Nephron progenitor cell (in vitro differentiated cells): ENCODE measurements at places on chromosomes 11 and 22.

DNA sequence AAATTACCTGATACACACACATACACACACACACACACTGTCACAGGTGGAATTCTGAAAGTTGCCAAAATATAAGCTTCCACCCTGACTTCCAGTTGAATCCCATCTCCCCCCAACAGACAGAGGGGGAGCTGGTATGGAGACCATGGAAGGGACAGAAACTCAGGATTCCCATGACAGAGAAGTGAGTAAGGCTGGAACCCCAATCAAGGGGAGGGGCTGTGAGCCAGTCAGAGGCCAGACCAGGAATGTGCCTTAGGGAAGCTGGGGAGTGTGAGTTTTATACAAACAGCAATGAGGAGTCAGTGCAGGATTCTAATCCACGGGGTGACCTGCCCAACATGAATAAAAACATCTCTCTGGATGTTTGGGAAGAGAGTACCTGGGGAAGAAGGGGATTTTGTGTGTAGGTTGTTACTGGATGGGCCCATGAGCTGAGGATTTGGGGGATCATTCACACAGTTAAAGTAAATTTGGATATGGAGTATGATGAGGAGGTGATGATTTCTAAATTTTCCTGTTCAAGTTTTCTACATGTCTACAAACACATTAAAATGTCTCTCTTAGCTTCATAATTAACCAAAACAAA, 38.7 kb upstream of the TOP3B start:
- no peak for DNase-seq

DNA sequence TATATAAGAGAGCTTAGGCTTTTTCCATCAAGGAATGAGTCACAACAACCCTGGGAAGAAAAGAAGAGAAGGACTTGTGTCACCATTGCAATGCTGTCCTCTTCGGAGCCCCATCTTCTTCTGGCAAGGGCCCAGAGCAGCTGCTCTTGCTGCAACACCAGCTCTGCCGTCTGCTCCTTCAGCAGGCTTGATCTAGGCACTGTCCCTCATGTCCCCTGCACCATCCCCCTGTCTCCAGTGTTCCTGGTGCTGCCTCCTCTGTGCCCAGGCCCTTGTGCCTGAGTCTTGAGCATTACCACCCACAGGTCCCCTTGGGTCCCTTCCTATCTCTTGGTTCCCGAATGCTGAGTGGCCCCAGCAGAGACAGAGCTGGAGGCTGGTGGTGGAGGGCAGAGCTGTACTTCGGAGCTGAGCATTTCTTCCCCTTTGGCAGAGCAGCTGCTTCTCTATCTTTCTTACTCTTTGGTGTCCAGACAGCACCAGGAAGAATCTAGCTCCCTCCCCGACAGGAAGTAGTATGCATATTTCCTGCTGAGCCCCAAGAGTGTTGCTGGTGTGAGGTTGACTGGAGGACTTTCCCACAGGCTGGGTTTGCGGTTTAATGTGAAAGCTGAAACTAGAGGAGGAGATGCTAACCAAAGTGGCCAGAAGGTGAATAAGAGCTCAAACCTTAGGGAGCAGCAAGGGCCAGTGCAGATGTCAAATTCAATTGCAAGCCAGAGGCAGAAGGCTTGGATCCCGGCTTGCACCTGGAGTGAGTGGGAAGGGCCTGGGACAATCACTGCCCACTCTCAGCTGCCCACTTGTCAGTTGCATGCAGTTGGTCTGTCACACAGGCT, 27.8 kb downstream of the WEE1 start:
- DNase-seq = no peak

- no peak for DNase-seq
Measured at GRCh38 chr22:28909375-28909774, 26.0 kb downstream of the ZNRF3 start.

DNA sequence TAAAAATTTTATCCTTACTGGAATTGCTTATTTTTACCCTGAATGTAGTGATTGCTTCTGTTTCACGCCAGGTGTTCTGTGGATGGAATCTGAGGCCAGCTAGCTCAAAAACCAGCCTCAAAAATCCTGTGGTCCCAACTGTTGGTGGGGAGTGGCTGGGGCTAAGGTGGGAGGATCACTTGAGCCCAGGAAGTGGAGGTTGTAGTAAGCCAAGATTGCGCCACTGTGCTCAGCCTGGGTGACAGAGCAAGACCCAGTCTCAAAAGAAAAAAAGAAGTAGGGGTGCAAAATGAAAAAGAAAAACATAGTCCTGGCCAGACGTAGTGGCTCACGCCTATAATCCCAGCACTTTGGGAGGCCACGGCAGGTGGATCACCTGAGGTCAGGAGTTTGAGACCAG, 27.0 kb upstream of the SLC5A1 start:
- no peak for DNase-seq

DNA sequence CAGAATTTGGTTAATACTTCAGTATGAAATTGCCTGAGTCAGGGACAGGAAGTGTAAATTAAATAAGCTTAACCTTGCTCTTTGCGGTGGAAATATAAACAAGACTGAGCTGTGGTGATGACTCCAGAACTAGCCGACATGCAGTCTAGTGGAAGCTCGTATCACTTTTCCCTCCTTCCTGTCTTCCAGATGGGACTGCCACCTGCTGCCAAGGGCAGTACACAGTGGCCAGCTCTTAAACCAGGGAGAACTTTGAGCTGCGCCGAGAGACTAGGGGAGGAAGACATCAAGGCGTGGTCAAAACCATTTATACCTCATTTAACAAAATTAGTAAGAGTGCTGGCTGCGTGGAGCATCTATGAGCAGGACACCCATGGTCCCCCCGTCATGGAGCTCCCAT, 31.3 kb upstream of the CTTN start:
- no peak for DNase-seq

- peak; percentile 81 for DNase-seq
Measured at GRCh38 chr11:131691181-131692041, 321.0 kb downstream of the NTM start.

GRCh38 chr11:3894128-3894731, 38.8 kb downstream of the STIM1 start:
- DNase-seq = no peak

DNA sequence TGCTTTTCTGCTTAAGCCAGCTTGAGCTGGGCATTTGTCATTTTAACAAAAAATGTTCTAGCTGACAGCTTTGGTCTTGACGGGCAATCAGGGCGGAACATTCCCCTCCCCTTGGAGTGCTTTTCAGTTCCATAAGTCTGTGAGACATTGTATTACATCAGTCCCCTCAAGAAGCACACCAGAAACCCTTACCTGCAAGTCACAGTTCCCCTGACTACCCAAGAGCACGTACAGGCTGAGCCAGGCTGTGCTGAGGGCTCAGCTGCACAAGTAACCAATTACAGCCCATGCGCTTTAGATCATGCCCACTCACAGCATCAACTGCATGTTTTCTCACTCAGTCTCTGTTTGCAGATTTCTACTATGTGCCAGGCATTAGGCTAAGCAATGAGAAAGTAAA, 19.1 kb downstream of the HIRA start:
- no peak for DNase-seq

DNA sequence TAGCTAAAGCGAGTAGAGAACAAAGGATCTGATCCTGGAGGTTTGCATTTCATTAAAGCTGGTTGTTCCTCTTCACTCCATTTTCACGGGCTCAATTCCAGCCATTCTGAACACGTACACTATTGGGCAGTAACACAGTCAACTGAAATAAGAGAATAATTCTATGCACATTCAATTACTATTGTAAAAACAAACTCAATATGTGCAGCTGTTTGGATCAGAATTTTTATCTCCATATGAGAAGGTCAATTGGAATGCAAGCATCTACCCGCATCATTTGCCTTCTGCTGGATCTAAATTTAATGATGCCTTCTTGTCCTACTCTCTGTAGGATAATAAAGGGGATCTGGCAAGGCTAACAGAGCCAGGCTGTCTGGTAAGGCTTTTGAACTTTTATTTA, 562.8 kb upstream of the CCDC179 start:
- DNase-seq = no peak

- DNase-seq = no peak
Measured at GRCh38 chr11:95616256-95616804, 173.3 kb downstream of the FAM76B start.

- DNase-seq = no peak
Measured at GRCh38 chr22:47287516-47287915, 525.1 kb downstream of the TBC1D22A start.

DNA sequence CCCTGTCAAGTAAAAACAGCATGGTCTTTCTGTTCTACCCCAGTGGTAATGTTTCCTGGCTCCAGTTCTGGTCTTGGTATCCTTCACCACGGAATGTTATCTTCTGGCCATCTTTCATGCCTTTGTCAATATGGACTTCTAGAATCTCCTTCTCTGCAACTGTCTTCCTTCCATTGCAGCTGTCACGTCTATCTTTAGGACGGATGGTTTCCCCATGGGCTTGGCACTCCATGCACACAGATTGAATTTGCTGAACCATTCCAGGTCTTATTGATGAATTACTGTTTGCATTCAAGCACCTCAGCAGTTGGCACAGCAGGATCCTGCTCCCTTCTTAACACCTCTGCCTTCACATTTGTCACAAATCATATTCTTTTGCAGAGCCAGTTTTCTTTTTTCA, 44.9 kb upstream of the SLC25A18 start:
- no peak for DNase-seq

DNA sequence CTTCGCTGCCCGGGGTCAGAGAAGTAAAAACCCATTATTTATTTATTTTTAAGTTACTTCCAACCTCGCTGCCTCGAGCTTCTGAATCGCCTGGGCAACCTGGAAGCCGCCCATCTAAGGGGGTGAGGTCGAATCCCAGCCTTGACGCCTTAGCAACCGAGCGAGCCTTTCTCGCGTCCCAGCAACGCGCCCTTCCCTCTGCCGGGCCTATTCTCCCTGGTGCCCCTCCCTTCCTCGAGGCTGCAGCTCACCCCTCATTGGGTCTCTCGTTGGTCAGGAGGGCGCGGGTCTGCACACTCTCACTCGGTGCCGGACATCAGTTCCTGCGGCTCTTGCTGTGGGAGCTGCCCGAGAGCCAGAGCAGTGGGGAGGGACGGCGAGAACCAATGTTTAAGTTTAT, at the start of gene CCDC81:
Gene CCDC81 (plus strand): TSS at position 302 of the 400 bp plus-strand sequence. CDS start 277 bp downstream, outside the sequence.
- DNase-seq = peak; percentile 58

GRCh38 chr11:16326679-16327297, 29.6 kb downstream of the SOX6 start:
- no peak for DNase-seq

DNA sequence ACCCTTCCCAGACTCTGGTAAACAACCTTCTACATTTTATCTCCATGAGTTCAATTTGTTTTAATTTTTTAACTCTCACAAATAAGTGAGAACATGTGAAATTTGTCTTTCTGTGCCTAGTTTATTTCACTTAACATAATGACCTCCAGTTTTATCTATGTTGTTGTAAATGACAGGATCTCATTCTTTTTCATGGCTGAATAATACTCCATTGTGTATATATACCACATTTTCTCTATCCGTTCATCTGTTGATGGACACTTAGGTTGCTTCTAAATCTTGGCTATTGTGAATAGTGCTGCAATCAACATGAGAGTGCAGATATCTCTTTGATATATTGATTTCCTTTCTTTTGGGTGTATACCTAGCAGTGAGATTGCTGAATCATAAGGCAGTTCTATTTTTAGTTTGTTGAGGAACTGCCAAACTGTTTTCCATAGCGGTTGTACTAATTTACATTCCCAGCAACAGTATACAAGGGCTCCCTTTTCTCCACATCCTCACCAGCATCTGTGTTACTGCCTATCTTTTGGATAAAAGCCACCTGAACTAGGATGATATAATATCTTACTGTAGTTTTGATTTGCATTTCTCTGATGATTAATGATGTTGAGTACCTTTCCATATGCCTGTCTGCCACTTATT, 93.9 kb downstream of the ATG16L2 start:
- DNase-seq = no peak

DNA sequence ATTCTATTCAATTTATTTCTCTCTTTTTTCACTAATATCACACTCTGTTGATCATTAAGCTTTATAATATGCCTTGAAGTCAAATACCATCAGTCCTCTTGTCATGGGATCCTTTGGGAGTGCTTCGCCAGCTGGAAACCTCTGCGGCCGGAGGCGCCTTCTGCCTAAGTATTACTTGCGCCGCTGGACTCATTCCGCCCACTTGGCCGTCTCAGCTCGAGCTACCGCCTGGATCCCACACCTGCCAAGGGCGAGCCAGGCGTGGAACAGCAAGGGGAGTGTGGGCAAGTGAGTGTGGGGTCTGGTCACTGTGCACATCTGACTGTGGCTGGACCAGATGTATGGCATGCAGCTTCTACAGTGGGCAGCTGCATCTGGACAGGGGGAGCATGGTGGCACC, 9.1 kb upstream of the MAP6 start:
- DNase-seq = no peak

DNA sequence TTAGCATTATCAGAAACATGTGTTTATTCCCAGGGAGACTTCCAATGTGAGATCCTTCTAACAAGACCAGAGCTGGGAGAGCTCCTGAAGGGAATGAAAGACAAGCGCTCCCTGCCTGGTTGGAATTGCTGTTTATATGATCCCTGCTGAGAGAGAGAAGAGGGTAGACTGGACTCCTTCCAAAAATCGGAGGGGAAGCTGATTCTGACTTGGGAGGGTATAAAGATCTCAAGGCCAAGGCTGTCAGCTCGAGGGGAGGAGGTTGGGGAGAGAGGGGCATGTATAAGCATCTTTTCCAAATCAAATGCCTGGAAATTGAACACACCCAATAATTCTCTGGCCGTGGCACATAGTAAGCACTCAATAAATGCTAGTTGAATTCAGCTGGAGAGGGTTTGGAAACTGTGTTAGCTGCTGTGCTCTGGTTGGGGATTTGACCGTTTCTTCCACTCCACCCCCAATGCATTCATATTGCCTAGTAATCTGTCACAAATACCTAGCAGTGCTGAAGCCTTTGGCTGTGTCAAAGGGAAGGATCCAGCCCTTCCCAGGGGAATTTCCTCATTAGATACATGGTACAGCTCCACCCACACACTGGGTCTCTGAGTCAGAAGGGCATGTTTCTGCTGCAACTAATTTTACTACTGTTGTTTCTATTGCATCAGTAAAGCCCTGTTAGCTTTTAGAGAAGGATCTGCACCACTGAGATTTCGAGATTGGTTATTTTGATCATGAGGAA, 61.5 kb downstream of the CACNG2 start:
- no peak for DNase-seq

DNA sequence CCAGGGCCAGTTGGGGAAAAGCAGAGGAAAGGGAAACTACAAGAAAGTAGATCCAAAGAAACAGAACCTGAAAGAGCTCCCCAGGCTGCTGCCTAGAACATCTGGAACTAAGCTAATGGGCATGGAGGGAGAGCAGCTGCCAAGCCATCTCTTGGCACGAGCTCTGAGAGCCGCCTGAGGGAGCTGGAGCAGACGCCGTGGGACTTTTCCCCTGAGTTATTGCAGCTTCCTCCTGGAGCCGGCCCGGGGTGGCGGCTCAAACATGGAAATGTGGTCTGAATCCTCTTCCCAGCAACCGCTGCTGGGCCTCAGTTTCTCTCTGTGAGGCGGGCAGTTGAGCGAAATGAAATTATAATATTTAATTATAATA, 41.8 kb downstream of the LIF start:
- no peak for DNase-seq

- DNase-seq = no peak
Measured at GRCh38 chr11:77072851-77073327, 6.1 kb downstream of the CAPN5 start.

GRCh38 chr11:74450318-74450717, 17.0 kb downstream of the KCNE3 start:
- no peak for DNase-seq
